Liver (tissue), 10 donors: ENCODE measurements at places on chromosomes 13 and 19.

DNA sequence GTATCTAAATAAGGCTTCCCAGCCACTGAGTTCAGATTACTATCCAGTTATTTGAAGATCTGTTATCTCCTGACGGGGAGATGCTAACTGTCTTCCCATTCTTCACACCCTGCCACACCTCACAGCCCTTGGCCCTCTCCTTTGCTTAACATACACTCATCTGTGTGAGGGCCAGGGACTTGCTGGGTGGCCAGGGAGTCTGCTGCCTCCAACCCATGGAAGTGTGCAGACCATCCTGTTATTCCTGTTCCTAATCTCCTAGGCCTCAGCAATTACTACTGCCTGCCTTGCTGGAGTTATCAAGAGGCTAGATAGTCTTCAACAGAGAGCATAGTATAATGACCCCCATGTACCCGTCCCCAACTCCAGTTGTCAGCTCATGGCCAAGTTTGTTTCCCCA is 36.2 kb upstream of the GTF3A start:
- H3K4me3 ChIP-seq: no peak overlapping the region
- DNase-seq: no peak
- H3K36me3 ChIP-seq: no peaks in the 10 kb centered on the region
- H3K27ac ChIP-seq: no peak overlapping the region
- H3K4me1 ChIP-seq: no peaks in the 10 kb centered on the region
- H3K27me3 ChIP-seq: no peaks in the 10 kb centered on the region

DNA sequence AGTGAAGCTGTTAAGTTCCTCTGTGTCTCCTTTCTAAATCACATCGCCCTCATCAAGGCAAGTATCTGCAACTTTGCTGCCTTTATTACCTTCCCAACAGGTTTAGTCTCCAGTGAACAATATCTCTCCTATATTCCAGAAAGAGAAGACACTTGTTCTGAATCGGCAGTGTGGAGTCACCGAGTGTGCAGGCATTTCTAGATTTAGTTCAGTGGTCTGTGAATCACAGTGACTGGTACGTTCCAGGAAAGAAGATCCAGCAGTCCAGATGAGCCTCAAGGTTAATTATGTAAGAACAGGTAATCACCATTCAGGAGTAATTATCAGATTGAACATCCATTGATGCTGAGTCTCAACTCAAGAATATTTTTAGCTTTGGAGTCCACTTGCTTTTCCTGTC is 497.0 kb downstream of the FOXO1 start:
- no peak overlapping the region for H3K4me3 ChIP-seq
- H3K27ac ChIP-seq: no peak overlapping the region
- H3K4me1 ChIP-seq: no peaks in the 10 kb centered on the region
- H3K36me3 ChIP-seq: no peaks in the 10 kb centered on the region

DNA sequence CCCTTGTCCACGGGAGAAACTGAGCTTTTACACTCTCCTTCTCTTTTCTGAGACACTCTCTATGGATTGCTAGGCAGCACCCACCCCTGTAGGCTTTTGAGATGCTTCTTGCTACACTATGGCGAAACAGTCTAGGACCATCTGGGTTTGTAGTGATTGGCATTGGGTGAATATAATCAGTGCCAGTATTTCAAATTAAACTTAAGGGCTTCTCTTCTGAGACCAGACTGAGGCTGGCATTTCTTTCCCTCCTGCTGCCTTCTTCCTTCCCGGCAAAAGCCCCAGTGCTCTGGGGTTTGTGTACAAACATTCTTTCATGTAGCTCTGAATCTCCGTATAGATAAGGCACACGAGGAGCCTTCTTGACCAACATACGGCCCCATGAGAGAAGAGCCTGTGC is 276.7 kb downstream of the SLC7A1 start:
- DNase-seq: no peak
- H3K4me3 ChIP-seq: no peak overlapping the region
- no peaks in the 10 kb centered on the region for H3K4me1 ChIP-seq
- no peaks in the 10 kb centered on the region for H3K27me3 ChIP-seq
- no peaks in the 10 kb centered on the region for H3K36me3 ChIP-seq

- H3K36me3 ChIP-seq: peaks cover 6% of the 10 kb centered on the region
- no peak overlapping the region for H3K4me3 ChIP-seq
- DNase-seq: no peak
- no peaks in the 10 kb centered on the region for H3K27me3 ChIP-seq
Measured at GRCh38 chr13:26198116-26198515, 24.0 kb downstream of the RNF6 start.

DNA sequence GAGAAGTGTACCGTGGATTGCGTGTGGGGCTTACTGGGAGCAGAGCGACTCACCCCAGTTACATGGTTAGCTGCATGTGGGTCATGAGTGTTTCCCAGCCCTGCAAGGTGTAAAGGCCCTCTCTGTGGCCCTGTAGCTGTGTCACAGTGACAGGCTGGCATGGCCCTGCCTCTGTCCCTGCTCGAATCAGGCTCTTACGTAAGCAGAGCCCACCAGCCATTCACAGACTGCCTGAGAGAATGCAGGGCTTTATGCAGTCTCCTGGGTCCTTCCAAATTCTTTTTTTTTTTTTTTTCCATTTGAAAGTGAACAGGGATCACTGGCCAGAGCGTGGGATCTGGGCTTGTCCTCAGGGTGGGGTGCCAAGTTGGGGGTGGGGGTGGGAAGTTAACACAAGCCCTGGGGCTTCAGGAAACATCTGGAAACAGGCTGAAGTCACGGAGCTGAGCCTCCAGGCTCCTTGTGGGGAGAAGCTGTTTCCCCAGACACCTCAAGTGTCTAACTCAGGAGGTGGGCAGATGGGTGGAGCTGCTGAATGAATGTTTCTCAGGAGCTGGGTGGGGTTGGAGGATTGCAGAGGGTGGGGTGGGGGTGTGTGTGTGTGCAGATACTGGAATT is 13.4 kb downstream of the TECR start:
- DNase-seq: no peak
- H3K4me3 ChIP-seq: no peak overlapping the region
- no peak overlapping the region for H3K27ac ChIP-seq
- H3K4me1 ChIP-seq: peaks cover 13% of the 10 kb centered on the region
- no peaks in the 10 kb centered on the region for H3K27me3 ChIP-seq

GRCh38 chr19:4096049-4096892 is 27.7 kb downstream of the MAP2K2 start:
- H3K27ac ChIP-seq: no peak overlapping the region
- H3K27me3 ChIP-seq: no peaks in the 10 kb centered on the region
- no peak for DNase-seq

DNA sequence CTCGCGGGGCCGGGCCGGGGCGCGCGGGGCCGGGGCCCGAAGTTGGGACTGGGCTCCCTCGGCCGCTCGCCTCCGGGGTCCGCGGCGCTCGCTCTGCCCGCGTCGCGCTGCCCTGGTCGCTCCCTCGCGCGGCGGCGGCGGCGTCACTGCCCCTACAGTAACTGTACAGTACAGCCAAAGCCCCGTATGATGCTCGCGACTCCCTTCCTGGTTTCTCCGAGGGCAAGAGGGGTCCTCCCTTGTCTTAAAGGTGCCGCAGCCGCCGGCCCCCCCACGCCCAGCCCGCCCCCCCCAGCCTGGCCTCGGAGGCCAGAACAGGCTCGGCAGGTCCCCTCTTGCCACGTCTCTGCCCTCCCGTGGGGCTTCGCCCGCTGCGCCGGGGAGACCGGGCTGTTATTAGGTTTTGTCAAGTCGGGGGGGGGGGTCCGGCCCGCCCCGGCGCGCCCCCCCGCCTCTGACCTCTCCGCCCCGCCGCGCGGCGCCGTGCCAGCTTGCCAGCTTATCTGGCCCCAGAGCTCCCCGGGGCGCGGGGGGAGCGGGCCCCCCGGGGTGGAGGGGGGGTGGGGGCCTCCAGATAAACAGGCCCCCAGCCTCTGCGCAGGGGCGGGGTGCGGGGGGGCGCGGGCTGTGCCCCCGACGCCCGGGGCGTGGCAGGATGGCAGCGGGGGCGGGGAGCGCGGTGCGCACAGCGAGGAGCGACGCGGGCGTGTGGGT is at the start of gene ZBTB7A:
Gene ZBTB7A (minus strand): TSS at position 218 of the 714 bp plus-strand sequence. CDS start 11,667 bp downstream, outside the sequence.
- no peaks in the 10 kb centered on the region for H3K36me3 ChIP-seq
- peaks cover 18% of the 10 kb centered on the region for H3K4me1 ChIP-seq
- peak within 1 kb of the TSS; percentile 90 for H3K27ac ChIP-seq
- DNase-seq: peak; percentile 90

GRCh38 chr13:32316028-32316339 is 676 bp downstream of the BRCA2 start:
- peaks cover 2% of the 10 kb centered on the region for H3K4me1 ChIP-seq
- no peak for DNase-seq
- H3K36me3 ChIP-seq: no peaks in the 10 kb centered on the region
- peak overlapping the region; percentile 96 for H3K27ac ChIP-seq
- no peaks in the 10 kb centered on the region for H3K27me3 ChIP-seq
- H3K4me3 ChIP-seq: peak overlapping the region; percentile 88

DNA sequence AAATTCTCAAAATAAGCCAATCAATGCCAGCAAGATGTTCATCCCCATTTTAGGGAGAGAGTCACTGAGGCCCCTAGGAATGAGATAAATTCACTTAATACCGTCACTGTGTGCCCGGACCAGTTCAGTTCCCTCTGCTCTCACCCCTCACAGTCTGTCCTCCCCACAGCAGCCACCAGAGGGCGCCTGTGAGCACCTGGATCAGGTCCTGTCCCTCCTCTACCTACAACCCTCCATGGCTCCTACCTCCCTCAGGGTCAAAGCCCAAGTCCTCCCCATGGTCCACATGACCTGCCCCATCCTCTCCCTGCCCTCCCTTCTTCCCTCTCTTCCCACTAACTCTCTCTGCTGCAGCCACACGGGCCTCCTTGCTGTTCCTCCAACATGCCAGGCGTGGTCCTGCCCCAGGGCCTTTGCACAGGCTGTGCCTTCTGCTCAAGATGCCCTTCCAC is 42.0 kb upstream of the NFIC start:
- H3K27ac ChIP-seq: no peak overlapping the region
- no peaks in the 10 kb centered on the region for H3K4me1 ChIP-seq
- peak; percentile 71 for DNase-seq
- no peak overlapping the region for H3K4me3 ChIP-seq
- no peaks in the 10 kb centered on the region for H3K36me3 ChIP-seq

DNA sequence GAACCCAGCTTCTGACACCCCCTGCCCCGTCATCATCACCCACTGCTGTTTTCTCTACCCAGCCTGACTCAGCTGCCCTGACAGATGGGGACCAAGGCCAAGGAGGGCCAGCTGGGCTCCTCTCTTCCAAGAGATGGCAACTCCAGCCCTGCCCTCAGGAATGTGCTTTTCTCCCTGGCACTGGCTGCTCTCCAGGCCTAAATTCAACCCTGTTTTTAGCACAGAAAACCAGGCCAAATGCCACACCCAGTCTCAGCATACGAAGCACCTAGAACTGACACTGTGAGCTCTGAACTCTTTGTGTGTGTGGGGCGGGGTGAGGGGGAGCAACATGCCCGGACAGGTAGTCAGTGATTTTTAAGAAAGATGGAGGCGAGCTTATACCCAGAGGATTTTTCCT is 23.4 kb upstream of the IGFL1 start:
- no peaks in the 10 kb centered on the region for H3K4me1 ChIP-seq
- H3K27ac ChIP-seq: no peak overlapping the region
- H3K4me3 ChIP-seq: no peak overlapping the region
- no peaks in the 10 kb centered on the region for H3K36me3 ChIP-seq
- no peaks in the 10 kb centered on the region for H3K27me3 ChIP-seq

DNA sequence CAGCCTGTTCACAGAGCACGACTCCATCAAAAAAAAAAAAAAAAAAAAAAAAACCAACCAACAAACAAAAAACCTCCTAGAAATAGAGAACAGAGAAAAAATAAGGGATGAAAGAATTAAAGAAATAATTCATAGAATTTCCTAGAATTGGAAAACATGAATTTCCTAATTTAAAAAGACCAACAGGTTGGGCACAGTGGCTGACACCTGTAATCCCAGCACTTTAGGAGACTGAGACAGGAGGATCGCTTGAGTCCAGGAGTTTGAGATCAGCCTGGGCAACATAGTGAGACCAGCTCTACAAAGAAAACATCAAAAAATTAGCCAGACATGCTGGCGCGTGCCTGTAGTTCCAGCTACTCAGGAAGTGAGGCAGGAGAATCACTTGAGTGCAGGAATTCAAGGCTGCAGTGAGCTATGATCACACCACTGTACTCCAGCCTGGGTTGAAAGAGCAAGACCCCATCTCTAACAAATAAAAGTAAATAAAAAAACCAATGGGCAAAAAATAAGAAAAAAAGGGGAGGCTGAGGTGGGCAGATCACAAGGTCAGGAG is 6.5 kb downstream of the SPART start:
- H3K4me1 ChIP-seq: no peaks in the 10 kb centered on the region
- no peak for DNase-seq

GRCh38 chr13:75299913-75300862 is 181.8 kb downstream of the TBC1D4 start:
- H3K4me1 ChIP-seq: peaks cover 3% of the 10 kb centered on the region
- no peak for DNase-seq
- no peaks in the 10 kb centered on the region for H3K27me3 ChIP-seq
- no peak overlapping the region for H3K27ac ChIP-seq

DNA sequence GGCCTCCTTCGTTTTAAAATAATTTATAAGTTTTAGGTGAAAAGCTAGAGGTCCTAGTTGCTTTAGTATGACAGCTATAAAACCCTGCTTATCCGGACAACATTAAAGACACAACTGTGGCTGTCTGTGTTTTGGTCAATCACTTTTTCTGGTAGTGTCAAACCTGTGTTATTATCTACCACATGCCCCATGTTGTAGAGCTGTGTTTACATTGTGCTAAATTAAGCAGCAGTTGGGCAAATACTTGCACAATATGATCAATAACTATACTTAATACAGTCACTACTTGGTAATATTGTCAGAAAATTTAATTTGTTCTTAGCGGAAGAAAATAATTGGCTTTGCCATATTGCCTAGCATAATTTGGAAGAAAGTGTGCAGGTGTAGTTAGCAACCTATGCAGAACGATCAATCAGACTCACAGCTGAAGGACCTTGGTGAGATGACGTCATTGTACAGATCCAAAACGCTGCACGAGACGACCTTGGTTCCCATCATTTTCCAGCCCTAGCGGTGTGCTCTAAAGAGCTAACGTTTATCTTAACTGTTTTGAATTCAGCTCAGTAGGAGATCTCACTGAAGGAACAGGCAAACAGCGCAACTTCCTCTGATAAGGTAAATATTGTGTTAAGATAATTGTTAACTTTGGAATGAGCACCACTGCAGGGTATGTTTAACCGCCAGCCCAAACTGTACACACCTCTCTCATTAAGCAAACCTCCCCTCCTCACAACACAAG is 476.6 kb downstream of the IRS2 start:
- no peaks in the 10 kb centered on the region for H3K27me3 ChIP-seq
- no peaks in the 10 kb centered on the region for H3K36me3 ChIP-seq
- peak overlapping the region; percentile 80 for H3K27ac ChIP-seq
- H3K4me3 ChIP-seq: no peak overlapping the region
- no peaks in the 10 kb centered on the region for H3K4me1 ChIP-seq

DNA sequence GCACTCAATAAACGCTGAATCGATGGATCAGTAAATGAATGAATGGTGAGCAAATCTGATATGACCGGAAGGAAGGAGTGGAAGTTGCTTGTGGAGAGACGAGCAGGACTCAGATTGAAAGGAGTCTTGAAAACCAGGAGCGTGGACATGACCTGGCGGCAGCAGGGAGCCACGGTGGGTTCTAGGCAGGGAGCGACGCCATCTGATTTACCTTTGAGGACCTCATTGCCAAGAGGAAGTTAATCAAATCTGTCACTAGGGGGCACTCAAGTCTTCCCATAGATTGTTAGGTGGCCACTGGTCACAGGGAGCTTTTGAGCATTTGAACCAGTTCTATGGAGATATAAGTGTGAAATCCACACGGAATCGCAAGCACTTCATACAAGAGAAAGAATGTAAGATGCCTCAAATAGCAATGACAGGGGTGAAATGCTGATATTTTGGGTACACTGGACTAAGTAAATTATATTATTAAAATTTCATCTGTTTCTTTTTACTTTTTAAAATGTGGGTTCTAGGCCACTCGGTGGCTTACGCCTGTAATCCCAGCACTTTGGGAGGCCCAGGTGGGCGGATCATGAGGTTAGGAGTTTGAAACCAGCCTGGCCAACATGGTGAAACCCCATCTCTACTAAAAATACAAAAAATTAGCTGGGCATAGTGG is 9.2 kb upstream of the FBN3 start:
- H3K27me3 ChIP-seq: no peaks in the 10 kb centered on the region
- no peak overlapping the region for H3K4me3 ChIP-seq
- H3K27ac ChIP-seq: no peak overlapping the region
- no peak for DNase-seq
